GOT3 (cell line): ENCODE measurements at places on chromosomes 4 and X.

DNA sequence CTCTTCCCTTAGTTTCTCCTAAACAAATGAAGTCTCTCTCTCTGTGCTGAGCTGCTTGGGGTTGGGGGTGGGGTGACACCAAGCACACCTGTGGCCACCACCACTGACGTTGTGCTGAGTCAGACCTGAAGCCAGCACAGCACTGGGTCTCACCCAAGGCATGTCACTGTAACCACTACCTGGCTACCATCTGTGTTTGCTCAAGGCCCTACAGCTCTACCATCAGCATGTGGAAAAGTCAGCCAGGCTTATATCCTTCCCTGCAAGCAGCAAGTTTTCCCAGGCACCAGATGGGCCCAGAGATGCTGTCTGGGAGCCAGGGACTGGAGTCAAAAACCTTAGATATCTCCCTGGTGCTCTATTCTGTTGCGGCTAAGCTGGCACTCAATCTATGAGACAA, 6.9 kb downstream of the CXCL10 start:
- no peak for DNase-seq

DNA sequence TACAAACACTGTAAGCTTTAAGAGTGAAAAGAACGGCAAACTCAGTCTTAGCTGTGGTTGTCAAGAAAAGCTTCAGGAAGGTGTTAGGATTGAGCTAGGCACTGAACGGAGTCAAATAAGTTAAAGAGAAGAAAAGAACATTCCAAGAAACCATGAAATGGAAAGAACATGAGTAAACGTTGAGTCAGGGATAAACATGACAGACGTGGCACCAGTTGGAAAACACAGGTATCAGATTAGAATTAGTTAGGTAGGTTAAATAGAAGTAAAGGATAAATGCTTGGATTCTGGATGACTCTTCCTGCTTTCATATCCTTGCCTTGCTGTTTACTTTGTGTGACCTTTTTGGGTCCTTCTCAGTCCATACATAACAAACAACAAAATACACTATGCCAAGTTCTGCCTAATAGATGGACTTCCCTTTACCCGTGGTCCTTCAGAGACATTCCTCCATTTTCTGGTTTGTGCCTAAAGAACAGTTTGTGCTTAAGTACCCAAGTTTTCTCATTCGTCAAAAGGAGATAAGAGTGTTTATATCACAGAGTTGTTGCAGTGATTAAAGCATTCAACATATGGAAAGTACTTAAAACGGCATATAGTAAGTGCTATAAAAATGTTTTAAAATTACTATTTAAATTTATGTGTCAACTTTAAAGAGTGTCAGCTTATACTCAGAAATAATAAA, 446.9 kb downstream of the TMA16 start:
- no peak for DNase-seq

DNA sequence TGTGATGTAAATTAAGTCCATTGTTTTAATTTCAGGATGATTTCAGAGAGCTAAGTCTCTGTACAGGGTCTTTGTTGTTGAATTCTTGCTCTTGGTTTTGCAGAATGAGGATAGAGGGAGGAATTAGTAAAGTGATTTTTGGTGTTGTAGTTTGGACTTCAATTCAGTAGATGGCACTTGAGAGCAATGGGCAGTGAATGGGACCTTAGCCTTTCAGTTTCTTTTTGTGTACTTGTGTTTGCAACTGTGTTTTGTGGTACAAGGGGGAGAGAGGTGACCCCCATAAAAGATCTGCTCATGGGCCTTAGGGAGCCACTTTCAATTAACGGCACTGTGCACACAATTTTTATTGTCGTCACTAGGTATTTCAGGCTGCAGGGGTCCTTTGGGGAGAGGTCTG, 340.0 kb downstream of the DCAF12L2 start:
- DNase-seq: no peak

DNA sequence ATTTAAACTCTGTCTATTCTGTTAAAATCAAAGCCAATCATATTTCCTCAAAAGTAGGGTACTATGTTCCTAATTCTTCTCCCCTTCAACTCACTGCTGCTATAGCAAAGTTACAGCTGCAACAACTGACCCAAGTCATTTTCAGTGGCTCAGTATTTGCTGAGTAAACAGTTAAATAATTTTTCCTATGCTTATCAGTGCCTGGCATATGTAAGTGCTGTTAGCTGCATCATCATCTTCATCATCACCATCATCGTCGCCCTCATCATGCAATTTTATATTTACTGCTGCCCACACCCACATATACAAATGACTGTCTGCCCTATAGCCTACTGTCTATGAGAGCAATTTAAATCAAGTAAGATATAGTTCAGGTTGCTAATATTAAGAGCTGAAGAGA, 21.9 kb downstream of the COQ2 start:
- no peak for DNase-seq

DNA sequence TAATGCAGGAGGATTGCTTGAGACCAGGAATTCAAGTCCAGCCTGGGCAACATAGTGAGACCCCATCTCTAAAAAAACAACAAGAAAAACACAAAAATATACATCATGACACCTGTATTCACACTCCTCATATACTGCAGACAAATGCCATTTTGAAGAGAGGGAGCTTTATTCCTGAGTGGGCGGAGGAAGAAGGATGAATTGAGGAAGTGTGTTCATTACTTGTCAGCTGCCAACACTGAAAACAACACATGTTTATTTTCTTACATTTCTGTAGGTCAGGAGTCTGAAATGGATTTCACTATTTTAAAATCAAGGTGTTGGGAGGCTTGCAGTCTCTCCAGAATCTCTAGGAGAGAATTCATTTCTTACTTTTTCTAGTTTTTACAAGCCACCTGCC, 47.2 kb upstream of the CD99 start:
- DNase-seq: no peak

DNA sequence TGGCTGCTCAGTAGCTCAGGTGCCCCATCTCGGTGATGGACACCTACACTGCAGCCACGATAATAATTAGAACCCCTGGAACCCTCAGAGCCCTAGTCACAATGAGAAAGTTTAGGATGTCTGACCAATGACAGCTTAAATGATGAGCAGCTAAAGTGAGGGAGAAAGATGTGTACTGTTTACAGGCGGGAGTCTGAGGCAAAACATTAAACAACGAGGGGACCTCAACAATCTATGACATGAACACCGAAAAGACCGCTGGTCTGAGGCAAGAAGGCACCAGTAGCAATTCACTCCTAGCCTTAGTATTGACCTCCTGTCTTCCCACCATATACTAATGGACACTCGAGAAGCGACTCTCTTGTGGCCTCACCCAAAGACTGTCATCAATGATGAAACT, 369.5 kb upstream of the SMIM31 start:
- no peak for DNase-seq

- no peak for DNase-seq
These were observed 624.2 kb downstream of the GLUD2 start for GRCh38 chrX:121671649-121672048.

- DNase-seq: no peak
These were observed 6.4 kb upstream of the SLC10A6 start for GRCh38 chr4:86855572-86855971.

- DNase-seq: no peak
These were observed 180.0 kb downstream of the DHRSX start for GRCh38 chrX:2320580-2321327.

DNA sequence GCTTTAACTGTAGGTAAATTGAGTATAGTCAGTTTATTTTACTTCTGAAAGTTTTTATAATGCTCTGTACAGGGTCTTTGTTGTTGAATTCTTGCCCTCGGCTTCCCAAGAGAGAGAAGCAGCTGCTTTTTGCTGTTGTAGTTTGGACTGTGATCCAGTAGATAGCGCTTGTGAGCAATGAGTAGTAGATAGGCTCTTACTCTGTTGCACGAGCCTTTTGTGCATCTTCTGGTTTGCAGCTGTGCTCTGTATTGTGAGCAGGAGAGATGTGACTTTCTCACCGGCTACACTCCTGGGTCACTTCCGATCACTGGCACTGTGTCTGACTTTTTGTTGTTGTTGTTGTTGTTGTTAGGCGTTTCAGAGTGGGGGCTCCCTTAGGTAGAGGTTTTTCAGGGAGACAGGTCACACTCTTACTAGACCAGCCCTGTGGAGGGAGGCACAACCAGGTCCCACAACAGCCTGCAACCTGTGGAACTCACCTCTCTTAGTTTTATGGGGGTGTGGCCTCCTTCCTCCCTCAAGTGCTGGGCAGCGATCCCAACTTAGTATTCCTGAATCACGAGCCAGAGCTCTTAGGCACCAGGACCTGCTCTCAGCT, 822.1 kb upstream of the GALNTL6 start:
- no peak for DNase-seq

DNA sequence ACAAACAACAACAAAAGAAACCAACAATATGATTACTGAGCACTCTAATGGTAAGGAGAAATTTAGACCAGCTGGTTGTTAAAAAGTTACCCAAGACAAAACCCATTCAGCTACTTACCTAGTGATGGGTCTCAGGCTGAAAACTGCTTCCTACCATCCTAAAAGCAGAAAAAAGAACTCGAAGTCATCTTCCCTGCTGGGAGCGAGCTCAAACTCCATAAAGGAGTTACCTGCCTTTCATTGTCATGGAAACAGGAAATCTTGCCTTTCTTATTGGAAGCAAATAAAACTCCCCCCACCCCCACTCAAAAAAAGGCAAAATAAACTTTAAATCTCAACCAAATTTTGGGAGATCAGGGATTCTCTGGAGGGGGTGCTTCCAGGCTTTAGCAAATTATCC, 1478.3 kb downstream of the C4orf33 start:
- no peak for DNase-seq

DNA sequence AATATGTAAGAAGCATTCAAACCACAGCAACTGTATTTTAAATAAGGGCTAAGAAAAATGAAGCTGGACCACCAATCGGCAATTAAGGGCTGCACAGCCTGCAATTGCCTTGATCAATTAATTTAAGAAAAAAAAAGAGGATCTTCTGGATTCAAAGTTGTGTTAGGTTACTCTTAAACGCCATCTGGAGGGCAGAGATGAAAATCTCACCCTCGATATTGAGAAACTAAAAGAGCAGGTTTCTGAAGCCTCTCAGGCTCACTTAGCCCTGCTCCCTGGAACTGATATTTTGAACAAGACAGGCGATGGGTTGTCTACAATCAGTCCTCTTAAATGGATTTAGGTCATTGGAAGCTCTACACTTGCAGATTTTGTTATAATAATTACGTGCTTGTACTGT, 579.4 kb downstream of the GRXCR1 start:
- DNase-seq: no peak

DNA sequence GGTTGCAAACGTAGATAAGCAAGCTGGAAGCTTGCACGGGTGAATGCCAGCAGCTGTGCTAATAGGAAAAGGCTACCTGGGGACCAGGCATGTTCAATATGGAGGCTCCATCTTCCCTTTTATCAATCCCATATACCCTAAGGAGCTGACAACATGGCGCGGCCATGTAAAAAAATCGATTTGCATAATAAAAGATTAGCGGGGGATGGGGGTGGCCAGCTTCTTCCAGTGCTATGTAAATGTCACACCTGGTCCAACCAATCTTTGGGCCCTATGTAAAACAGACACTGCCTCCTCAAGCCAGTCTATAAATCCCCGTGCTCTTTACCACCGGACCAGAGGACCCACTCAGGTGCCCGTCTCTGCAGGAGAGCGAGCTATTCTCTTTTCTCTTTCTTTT, 128.2 kb downstream of the GPAT3 start:
- DNase-seq: no peak

- no peak for DNase-seq
These were observed 303.7 kb downstream of the HNRNPD start for GRCh38 chr4:82069883-82070638.

- DNase-seq: no peak
These were observed 268.1 kb downstream of the ANK2 start for GRCh38 chr4:113317523-113317922.

- DNase-seq: no peak
These were observed 10.2 kb upstream of the KCNE5 start for GRCh38 chrX:109635146-109635545.

DNA sequence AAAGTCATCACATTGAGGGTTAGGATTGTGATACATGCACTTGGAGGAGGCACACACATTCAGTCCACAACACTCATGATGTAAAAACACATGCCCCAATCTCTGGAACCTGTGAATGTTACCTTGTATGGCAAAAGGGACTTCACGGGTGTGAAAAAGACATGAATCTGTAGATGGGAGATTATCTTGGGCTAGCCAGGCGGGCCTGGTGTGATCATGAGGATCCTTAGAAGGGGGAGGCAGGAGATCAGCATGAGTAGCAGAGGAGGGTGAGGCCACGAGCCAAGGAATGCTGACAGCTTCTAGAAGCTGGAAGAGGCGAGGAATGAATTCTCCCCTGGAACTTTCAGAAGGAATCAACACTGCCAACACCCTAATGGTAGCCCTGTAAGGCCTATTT, 77.5 kb upstream of the ENPP6 start:
- DNase-seq: no peak

DNA sequence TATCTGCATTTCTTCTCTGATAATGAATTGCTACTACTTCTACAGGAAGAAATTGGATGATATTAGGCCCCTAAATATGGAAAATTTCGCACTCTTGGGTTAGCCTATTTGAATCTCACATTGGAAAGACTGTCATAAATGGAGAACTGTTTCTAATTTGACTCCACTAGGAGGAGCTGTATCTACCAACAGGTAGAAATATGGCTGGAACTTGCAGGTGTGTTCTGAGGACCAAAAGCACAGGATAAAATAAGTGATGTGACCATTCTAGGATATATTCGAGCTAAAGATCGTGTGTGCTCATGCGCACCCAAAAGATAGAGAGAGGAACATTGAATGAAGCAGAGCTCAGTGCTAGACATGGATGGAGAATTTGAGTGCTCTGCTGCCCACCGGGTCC, 4.8 kb upstream of the NKAP start:
- DNase-seq: no peak

DNA sequence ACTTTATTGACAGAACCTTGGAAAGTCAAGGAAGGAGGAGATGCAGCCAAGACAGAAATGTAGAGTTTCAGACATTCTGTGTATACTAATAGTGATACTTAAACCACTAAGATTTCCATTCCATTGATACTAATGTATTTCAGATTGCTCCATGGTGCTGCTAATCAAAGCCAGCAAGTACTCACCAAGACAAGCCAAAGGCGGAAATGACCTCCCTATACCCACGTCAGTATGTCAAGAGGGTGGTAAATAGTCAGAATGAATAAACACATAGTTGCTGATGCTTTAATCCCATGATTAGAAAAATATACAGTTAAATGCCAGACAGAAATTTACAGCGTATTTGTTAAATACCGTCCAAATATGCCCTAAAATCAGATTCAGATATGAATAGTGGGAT, 417.8 kb upstream of the INTU start:
- DNase-seq: no peak
